ENCODE measurements at places on chromosomes 12 and 14.

DNA sequence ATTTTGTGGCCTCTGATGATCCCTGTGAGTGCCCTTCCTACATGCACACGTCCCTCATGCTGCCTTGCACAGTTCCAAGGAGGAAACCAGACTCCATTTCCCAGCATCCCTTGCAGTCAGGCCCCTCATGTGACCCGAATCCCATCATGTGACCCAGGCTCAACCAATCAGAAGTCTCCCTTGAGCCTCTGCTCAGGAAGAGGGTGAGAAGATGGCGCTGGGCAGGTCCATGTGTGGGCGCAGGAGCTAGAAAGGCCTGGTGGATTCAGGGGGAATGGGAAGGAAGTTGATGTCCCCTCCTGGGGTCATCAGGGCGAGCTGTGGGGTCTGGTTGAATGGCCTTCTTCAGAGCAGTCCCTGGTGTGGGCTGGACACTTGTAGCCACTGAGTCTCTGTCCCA, 240.5 kb downstream of the ADGRD1 start:
- no peak for DNase-seq

GRCh38 chr14:62663456-62663821, 381.8 kb downstream of the KCNH5 start:
- DNase-seq = no peak

- no peak for DNase-seq
These were observed 475.8 kb downstream of the RAD51B start for GRCh38 chr14:68295316-68295816.

- peak; percentile 47 for DNase-seq
These were observed 3.3 kb downstream of the NKX2-1 start for GRCh38 chr14:36516719-36517241.

- no peak for DNase-seq
These were observed 64.4 kb upstream of the PTHLH start for GRCh38 chr12:28036940-28037339.

- no peak for DNase-seq
These were observed 318.8 kb downstream of the PRKD1 start for GRCh38 chr14:29608861-29609260.

DNA sequence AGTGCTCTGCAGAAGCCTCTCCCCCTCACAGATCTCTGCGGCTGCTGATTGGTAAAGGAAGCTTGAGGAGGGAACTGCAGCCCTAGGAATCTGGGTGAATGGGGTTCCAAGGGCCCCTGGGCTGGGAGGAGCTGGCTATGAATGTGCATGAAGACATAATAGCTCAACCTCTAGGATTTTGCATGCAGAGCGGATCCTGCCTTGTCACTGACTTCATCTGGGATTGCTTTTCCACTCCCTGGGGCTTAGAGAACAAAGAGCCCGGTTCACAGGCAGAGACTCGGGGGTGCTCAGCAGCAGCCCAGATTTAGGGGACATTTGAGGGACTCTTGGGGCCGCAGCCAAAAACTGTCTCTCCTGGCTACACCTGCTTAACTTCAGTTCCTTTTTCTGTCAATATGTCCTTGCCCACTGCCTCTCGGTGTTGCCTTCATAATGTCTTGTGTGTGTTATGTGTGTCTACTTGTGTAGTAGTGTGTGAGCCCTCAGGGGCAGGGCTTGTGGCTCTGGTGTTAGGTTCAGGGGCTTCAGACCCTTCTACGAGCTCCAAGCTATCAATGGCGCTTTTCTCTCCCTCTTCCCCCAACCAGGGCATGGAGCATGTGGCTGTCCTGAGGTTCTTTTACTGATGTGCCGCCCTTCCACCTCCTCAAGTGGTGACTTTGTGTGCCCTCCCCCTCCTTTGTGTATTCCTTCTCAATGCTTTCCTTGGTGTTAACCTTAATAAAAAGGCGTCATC, 1.9 kb downstream of the CCDC184 start:
- DNase-seq = no peak

Data from NCI-H1105 (cell line).